ENCODE measurements at places on chromosomes 3 and 15. TPM values are rescaled to one million over a fixed set of nuclear protein-coding genes. Genes with fewer than 3 reads are reported as not detected.

DNA sequence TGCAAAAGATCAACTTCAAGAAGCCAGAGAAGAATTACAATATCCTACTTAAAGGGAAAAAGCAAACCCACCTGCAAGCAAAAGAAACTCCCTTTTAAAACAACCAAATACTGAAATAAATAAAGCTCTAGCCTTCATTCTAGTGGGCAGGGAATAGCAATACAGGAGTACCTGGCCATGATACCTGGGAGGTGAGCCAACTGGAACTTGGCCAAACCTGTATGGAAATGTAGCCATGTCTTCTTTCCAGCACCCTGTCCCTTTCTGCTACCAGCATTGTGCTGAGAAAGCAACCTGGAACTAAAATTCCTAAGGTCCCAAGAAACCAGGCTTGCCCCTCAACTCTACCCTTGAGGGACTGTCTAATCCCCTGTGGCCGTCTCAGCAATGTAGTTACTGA lies 530.0 kb downstream of the EPHB1 start:
- no peak for DNase-seq

DNA sequence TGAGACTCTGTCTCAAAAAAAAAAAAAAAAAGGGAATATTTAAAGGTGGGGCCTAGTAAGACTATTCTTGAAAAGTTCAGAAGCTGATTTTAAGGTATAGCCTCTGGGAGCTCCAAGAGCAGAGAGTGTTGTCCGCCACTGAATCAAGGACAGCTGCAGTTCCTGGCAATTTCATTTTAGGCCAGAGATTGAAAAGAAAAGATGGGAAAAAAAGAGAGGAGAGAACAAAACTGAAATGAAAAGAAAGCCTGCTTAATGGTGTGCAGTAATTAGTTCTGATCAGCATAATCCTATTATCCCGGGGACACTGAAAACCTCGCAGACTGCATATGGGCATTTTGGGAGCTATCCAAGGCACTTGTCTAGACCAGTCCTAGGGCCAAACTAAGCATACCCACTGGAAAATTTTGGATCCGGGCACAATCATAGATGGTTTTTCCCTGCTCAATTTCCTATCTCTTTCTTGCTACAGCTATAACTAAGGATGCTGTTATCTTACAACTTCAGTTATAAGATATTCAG lies 43.2 kb downstream of the EHHADH start:
- no peak for DNase-seq

DNA sequence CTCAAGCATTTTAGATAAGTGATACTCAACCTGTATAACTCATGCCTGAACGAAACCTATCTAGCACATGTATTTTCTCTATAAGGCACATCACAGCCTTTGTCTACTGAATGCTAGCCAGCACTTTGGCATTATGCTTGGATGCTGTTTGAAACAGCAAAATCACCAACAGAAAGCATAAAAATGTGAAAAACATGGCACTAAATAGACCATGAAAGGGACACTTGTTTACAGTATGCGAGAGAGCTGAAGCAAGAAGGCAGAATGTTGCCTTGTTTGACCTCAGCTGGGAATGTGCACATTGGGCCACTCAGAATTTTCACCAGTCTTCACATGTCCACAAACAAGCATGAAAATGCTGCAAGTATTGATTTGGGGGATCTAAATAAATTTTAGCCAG lies 59.5 kb downstream of the MINDY2 start:
- no peak for DNase-seq

GRCh38 chr3:45198264-45199260 lies 27.5 kb downstream of the TMEM158 start:
- no peak for DNase-seq

GRCh38 chr3:119013951-119014350 lies 20.7 kb downstream of the IGSF11 start:
- no peak for DNase-seq

DNA sequence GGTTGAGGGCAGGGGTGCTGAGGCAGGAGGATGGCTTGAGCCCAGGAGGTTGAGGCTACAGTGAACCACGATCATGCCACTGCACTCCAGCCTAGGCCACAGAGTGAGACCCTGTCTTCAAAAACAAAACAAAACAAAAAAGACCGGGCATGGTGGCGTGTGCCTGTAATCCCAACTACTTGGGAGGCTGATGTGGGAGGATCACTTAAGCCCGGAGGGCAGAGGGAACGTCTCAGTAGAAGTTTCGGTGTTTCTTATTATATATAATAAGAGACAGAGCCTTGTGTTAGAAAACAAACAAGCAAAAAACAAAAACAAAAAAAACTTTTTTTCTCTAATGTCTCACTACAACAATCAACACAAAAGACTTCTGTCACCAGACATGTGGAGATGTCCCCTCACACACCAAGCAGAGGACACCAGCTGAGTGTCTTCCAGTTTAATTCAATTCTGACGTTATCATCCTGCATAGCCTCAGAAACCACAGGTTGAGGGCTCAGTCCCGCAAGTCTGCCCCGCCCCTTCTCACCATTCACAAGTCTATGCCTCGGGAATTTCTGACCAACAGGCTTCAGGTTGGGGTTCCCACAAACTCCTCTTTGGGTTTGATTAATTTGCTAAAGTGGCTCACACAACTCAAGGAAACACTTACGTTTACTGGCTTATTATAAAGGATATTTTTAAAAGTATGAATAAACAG lies 24.0 kb upstream of the EIF4A2 start:
- no peak for DNase-seq

GRCh38 chr3:12869035-12869621 lies 27.8 kb upstream of the RPL32 start:
- peak; percentile 68 for DNase-seq

DNA sequence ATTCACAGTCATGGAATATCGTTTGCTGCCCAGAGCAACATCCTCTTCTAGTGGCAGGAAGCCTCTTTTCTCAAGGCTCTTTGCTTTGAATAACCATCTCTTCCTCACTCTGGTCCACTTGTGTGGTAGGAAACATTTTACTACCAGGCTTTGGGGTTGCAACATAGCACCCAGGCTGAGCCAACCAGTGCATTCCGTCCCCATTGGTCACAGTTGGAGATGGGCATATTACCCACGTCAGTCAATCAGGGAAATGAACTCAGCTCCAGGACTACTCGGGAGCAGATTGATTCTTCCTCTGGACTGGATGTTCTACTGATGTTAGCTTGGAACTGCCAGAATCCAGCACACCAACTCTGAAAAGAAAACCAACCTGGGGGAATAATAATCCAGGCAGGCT lies 4.2 kb upstream of the PEX5L start:
- DNase-seq, result no peak

DNA sequence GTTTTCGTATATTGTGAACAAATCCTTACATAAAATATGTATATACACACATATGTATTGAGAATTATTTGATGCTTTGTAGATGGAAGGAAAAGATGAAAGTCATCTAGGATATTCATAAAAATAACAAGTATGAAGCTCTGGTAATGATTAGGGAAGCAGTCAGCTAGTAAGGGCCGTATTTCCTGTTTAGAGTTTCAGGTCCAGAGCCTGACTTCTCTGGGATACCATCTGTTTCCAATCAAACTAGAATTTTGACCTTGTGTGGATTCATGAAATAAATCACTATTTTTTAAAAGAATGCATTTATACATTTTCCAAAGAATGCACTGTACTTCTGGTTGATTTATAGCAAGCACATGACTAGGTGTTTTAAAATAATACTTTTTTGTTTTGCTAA lies 156.1 kb upstream of the CGNL1 start:
- DNase-seq, result no peak

- DNase-seq, result no peak
Measured at GRCh38 chr15:36479200-36479896, 100.1 kb upstream of the CDIN1 start.

DNA sequence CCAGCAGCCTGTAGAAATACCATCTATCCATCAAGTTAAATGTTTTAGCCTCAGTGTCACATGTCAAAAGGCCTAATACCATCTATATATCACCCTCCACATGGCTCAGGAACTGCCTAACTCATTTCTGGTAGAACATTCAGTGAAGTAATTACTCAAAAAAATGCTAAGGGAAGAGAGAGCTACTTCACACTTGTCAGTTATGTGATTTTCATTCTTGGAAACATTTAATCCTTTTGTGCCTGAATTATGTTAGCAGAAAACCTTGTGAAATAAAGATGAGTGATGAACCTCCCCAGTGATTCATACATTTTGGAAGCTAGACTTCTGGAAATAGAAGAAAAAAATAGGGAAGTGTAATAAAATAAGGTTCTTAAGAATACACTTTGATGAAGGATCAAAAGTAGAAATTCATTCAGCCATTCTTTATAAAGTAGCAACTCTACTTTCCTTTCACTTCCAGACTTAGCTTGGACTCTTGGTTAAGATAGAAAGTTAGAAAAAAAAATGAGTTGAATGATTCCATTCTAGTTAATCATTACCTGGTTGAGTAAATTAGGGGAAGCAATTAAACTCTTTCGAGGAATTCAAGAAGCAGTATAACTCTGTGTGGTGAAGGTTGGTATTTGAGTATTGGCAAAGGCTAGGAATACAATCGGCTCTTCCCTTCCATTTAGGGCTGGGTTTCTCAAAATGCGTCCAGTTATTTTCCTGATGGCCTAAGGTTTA lies 3.6 kb downstream of the OTOL1 start:
- DNase-seq, result no peak

GRCh38 chr15:48602358-48603122 lies 43.0 kb downstream of the FBN1 start:
- no peak for DNase-seq

DNA sequence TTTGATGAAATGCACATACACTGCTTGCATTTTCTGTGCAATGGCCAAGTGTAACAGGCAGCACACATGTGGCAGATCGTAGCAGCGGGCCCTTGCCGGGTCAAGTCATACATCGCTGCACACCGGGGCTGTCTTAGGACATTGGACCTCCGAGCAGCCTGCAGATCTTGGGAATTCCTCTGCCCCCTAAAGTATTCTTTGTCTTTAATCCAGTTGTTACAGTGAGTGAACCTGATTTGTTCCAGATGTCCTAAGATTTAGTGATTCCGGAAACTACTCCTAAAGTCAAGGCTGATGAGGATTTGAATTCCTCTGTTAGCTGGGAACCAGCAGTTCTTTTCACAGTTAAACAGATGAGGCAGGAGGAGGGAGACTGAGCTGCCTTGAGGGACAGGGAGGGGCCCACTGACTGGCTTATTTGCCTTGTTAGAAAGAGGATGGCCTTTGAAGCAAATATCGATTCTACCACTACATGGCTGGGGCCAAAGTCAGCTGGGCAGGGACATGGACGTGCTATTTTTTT lies 190.7 kb upstream of the CTDSPL start:
- no peak for DNase-seq

DNA sequence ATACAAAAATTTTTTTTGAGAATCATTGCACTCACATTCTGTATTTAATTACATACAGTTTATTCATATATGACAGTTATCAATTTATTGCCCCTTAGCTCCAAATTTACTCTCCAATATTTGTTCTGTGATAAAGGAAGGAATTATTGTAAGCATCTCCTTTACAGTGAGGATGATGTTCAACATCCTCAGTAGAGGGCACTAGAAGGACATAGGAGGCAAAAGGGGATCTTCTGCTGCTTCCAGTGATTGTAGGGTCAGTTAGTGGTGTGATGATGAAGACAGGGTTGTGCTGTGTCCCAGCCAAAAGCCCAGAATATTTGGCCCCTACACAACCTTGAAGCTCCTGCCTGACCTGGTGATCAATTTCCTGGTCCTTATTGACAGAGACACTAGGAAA lies 89.9 kb upstream of the DCBLD2 start:
- no peak for DNase-seq

DNA sequence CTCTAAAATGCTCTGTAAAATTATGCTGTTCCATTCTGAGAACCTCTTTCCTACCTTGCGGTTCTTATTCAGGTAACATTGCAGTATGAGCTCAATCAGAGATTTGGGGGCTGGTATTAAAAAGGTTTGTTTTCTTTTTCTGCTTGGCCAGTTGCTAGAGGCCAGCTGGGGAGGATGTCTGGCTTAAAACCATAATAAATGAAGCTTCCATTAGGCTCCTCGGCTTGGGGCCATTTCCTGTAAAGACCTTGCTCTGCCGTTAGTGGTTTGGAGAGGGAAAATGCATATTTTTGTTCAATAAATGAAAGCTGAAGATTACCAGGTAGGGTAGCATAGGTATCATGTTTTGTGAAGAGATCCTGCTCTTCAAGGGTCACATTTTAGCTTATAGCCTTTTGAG lies 55.2 kb downstream of the MCTP2 start:
- no peak for DNase-seq

- DNase-seq, result no peak
Measured at GRCh38 chr15:57203906-57204305, 172.4 kb upstream of the CGNL1 start.

GRCh38 chr15:37370941-37371340 lies 270.6 kb upstream of the MEIS2 start:
- no peak for DNase-seq

DNA sequence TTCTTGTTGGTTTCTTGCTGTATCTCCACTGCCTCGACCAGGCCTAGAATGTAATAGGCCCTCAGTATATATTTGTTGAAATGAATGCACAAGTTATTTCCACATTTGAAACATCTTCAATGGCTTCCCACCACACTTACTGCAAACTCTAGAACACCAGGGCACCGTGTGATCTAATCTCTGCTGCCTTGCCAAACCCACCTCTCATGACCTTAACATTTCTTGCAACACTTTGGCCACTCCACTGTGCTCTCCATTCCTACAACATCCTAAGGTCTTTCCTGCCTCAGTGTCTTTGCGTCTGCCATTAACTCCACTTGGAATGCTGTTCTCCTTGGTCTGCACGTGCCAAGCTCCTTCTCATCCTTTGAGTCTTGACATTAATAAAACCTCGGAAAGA lies 14.1 kb downstream of the FRMD4B start:
- no peak for DNase-seq

GRCh38 chr3:18474202-18474601 lies 49.1 kb upstream of the SATB1 start:
- DNase-seq, result no peak

DNA sequence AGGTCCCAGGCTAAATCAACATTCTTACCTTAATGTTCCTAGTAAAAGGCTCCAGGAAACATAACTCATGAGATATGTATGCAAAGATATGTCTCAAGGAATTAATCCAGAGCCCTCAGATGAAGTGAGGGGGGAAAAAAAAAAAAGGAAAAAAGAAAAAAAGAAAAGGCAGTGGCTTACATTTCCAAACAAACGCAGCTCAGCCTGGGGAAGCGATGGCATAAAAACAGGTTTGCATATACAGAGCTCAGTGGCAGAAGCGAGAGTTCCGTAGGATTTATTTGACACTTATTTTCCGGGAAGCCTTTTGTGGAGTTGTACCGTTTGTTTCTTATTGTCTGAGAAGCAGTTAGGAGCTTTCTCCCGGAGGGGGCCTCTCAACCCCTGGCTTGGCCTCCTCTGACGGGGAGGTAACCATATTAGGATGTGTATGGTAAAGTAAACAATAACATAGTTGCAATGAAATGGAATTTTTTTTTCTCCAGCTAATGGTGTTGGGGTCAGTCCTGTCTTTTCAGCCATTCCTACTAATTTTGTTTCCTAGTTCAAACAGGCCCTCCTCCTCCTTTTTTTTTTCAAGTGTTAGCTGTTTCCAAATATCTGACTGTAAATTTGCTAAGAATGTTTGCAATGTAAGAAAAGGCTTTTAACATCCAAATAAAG lies 338.6 kb downstream of the FOXP1 start:
- no peak for DNase-seq

- DNase-seq, result no peak
Measured at GRCh38 chr3:54443561-54444161, 321.3 kb downstream of the CACNA2D3 start.

- DNase-seq, result no peak
Measured at GRCh38 chr3:13218541-13218908, 145.3 kb upstream of the IQSEC1 start.

ARHGEF3 gene
- 34.4 TPM for total RNA-seq

CMTM8 gene
- 8.1 TPM for total RNA-seq

DENND4A gene
- total RNA-seq, result 43.5 TPM

GOLGA8O gene
- 1.0 TPM for total RNA-seq

CCDC39 gene
- total RNA-seq, result not detected

IL17RB gene
- total RNA-seq, result 0.69 TPM

GOLGA8K gene
- 0.63 TPM for total RNA-seq

SETD2 gene
- total RNA-seq, result 35.8 TPM

Data from activated CD4-positive, alpha-beta T cell treated with anti-CD3 and anti-CD28 coated beads for 36 hours (primary cell).